ENCODE measurements at places on chromosomes 3 and 15. TPM values are rescaled to one million over a fixed set of nuclear protein-coding genes. Genes with fewer than 3 reads are reported as not detected.
A peak's percentile ranks its signal among the peaks of the same experiment; 100 is the strongest.

DNA sequence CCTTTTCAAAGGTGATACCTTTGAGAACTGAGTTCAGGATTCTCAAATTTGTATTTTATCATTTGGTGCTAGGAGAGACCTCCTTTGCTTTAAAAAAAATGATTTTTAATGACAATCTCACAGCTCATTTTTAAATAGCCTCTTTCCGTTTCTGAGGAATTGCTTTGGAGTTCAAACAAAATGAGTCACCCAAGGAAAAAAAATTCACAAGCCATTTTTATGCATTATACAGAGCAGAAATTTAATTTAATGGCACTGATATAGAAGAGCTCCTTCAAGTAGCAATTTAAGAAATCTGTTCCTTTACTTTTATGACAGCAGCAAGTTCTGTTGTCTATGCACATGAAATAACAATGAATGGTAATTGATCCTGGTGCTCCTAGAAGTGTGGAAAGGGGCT lies 337.9 kb upstream of the KCNMB2 start:
- DNase-seq, result no peak

GRCh38 chr3:174193604-174194003 lies 665.5 kb upstream of the NAALADL2 start:
- no peak for DNase-seq

DNA sequence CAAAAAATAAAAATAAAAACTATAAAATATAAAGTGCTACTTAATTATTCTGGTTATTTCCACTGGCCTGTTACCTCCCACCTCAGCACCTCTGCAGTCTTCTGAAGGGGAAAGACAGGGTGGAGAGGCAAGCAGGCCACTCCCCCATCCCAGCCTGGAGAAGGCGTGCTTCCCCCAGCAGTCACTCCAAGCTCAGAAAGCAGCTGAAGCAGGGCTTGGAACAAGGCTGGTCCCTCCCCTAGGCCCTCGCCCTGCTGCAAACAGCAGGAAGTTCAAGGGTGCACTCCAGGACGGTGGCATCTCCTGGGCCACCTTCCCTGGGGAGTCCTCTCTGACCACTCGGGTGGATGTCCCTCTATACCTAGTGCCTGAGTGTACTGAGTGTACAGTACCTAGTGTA lies 21.4 kb downstream of the CACNA2D2 start:
- peak; percentile 1 for DNase-seq

DNA sequence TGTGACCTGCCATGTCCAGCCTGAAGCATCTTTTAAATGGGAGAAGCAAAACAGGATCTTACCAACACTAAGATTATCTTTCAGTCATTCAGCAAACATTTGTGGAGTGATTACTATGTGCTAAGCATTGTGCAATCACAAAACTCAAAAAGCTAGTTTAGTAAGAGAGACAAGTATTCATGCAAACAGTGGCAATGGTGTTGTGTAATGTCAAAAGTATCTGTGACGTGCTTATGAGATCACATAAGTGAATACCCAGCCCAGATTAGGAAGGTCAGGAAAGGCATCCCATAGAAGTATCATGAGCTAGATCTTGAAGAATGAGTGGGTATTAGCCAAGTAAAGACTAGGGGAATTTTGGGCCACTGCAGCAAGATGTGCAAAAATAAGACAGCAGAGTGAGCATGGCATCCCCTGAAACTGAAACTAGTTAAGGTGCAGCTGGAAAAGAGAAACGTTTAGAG lies 32.1 kb downstream of the SEC62 start:
- DNase-seq, result no peak

DNA sequence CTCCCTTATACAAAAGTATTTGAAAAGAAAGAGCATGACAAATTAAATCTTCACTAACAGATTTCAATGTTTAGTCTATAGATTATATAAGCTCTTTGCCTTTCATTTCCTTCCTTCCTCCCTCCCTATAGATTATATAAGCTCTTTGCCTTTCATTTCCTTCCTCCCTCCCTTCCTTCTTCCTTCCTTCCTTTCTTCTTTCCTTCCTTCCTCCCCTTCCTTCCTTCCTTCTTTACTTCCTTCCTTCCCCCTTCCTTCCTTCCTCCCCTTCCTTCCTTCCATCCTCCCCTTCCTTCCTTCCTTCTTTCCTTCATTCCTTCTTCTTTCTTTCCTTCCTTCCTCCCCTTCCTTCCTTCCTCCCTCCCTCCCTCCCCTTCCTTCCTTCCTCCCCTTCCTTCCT lies 209.8 kb upstream of the CBLB start:
- DNase-seq, result no peak

DNA sequence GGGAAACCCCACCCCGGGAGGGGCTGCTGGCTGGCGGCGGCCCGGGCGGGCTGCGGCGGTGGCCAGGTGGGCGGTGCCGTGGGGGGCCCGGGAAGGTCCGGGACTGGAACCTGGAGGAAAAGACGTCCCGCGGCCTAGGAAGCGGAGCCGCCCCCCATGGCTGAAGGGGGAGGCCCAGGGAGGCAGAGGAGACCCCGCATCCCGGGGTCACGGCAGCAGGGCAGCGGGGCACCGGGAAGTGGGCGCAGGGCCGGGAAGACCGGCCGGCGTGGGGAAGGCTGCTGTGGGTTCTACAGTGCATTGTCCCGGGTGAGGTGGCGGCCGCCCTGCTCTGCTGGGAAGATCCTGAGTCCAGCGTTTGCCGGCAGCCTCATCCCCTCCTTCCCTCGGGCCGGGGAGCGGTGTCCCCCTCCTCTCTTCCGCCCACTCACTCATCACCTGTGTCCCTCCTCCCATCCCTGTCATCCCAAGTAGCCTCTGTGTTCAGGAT lies 525 bp upstream of the FSTL1 start:
- no peak for DNase-seq

DNA sequence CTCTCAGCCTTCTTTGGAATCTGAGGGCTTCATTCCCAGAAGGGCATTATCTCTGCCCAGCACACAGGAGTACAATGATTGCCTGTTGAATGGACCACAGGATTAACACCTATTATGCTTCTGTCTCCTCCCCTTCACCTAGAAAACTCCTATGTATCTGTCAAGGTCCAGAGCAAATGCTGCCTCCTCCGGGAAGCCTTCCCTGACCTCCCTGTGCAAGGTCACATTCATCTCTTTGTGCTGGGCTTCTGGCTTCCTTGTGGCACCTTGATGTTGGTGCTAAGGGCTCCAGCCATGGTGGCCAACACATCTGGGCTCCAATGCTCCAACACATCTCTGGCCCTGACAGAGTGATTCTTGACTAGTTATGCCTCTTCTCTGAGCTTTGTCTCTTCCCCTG lies 49.9 kb upstream of the ATP2B2 start:
- no peak for DNase-seq

GRCh38 chr3:188351648-188352047 lies 197.7 kb downstream of the LPP start:
- DNase-seq, result no peak

DNA sequence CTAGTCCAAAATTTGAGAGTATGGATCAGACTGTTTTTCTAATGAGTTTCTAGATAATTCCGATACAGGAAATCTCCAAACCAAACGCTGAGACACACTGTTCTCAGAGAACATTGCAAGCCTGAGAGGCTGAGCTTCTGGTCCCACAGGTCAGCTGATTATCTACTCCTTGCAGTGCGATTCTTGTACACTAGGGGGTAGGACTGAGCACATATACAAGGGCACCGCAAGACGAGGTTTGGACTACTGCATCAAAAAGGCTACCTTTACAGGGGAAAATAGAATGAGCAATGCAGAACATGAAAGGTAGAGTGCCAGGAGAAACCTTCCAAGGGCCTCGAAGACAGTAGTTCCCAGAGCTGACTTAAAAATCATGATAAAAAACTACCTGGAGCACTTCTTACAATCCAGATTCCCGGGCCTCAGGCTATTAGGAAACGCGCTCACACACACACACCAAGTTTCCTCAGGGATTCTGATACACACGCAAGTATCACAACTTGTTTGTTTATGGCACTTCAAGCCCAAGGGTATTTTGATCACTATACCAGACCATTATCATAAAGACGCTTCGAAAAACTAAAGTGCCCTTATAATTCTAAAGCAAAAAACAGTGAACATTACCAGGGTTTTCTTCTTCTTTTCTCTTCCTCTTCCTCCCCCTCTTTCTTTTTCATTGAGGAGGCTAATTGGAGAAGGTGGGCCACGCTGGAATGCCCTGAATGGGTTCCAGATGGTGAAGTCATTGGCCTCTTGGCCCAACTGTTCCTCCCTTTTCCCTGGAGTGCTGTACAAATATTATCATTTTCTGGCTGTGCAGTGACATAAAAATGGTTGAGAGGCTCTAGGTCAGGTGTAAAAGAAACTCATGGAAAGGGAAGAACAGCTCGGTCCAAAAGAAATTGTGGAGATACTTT lies 61.8 kb downstream of the SLC12A8 start:
- peak; percentile 83 for DNase-seq

DNA sequence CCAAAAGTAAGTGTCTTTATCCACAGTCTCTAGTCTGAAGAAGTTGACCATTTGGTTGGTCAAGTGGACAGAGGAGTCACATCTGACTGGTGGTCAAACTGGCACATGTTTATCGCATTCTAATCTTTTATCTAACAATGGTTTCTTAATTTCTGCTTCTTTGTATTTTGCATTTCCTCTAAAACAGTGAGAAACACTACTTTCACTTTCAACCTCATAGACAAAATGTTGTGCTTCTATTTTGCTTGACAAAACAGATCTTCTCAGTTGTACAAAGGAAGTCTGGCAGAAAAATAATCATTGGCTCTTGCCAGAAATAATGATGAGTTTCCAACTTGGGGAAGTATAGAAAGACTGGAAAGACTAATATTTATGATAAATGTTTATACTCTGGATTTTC lies 103.9 kb downstream of the MME start:
- DNase-seq, result no peak

DNA sequence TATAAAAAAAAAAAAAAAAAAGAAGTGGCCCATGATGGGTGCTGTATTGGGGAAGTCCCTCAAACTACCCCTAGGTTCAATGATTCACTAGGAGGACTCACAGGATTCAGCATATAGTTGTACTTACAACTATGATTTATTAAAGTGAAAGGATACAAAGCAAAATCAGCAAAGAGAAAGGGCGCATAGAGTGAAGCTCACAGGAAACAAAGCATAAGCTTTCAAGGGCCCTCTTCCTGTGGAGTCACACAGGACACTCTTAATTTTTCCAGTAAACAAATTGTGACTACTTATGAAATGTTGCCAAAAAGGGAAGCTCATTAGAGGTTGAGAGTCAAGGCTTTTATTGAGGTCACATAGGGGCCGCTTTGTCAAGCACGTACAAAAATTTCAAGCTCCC lies 153.7 kb upstream of the GAP43 start:
- DNase-seq, result no peak

DNA sequence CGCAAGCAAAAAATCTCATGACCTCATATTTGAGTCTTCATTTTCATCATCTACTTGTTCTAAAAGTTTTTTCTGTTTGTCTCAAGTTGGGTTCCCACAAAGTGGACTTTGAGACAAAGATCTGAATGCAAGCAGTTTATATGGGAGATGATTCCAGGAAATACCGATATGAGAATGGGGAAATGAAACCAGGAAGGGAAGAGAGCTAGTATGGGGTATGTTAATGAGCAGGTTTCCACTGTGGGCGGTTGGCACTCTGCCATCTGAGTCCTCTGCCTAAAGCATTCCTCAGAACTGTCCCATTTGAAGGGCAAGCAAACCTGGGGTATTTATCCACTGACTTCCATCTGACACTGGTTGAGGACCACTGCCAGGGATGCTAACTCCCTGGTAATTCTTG lies 8.8 kb downstream of the ADPRH start:
- peak; percentile 69 for DNase-seq

DNA sequence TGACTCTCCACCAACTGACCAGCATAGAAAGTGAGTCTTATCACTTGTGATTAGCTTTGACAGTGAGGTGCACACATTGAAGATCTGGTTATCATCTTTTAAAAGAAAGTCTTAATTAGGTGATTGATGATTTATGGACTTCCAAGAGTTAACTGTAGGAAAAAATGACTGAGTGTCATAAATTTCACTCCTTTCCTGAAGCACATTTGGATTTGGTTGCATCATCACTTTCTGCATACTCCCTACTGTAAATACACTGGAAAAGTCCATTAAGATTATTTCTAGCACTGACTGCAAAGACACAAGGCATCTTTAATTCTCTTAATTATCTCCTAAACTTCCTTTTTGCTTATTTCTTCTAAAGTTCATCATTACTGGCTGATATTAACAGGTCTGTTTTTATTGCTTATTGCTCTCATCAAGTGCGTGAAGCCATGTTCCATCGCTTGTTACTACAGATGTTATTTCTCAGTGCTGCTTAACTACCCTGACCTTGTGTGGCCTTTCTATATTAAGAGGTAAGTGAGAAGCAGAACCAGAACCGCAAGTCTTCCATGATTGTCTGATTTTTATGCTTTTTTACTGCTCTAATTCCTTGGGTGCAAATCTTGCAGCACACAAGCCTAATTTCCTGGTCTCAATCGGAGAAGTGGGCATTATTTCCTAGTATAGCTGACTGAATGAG lies 153.2 kb downstream of the MEIS2 start:
- DNase-seq, result no peak

DNA sequence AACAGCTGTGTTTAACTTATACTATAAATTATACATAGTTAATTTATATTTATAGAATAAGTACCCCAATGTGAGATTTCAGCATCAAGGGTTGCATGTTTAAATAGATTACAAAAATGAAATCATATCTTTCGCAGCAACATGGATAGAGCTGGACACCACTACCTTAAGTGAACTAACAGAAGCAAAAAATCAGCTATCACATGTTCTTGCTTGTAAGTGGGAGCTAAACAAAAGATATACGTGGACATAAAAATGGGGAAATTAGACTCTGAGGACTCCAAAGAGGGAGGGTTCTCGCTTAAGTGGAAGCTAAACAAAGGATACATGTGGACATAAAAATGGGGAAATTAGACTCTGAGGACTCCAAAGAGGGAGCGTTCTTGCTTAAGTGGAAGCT lies 626.5 kb upstream of the DPPA4 start:
- DNase-seq, result no peak

The CKMT1A gene
- total RNA-seq, result 1.9 TPM

The NOX5 gene
- not detected for total RNA-seq

The LRRC49 gene
- total RNA-seq, result 5.9 TPM

The ADAMTS7 gene
- total RNA-seq, result 0.69 TPM

The DISP2 gene
- total RNA-seq, result 0.81 TPM

The CCR8 gene
- not detected for total RNA-seq

The BAHD1 gene
- 26.6 TPM for total RNA-seq

The ACSBG1 gene
- total RNA-seq, result 3.6 TPM

The TRIM59 gene
- total RNA-seq, result 6.1 TPM
